ENCODE measurements at places on chromosomes 11 and 22.
A peak's percentile ranks its signal among the peaks of the same experiment; 100 is the strongest.

GRCh38 chr11:44763121-44763820 lies 36.5 kb downstream of the TSPAN18 start:
- peak; percentile 41 for ATAC-seq

DNA sequence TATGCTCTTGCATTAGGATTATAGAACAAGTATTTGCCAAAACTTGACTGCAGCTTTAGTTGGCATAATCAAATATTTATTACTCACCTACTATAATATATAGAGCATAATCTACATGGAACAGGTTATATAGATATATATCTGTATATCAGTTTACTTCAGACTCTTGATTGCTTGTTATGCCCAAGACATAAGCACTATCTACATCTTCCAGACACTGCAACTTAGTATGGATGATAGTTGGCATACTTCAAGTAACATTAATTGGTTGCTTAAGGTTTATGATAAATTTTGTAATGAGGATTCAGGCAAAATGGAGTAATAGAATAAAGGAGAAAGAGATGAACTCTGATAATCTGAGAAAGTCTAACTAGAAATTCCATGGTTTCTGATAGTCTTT lies 1.0 kb downstream of the CCDC15 start:
- no peak for ATAC-seq

GRCh38 chr11:96424693-96425092 lies 34.9 kb downstream of the JRKL start:
- no peak for ATAC-seq

- ATAC-seq: no peak
These were observed 147.1 kb downstream of the WT1 start for GRCh38 chr11:32288276-32288675.

GRCh38 chr22:27637604-27638003 lies 164.0 kb downstream of the MN1 start:
- no peak for ATAC-seq
